ENCODE measurements at places on chromosomes 11 and 22.
A peak's percentile ranks its signal among the peaks of the same experiment; 100 is the strongest.

- DNase-seq = no peak
Measured at GRCh38 chr11:33540946-33541915, 159.4 kb downstream of the C11orf91 start.

- no peak for DNase-seq
Measured at GRCh38 chr11:121618516-121618915, 165.7 kb upstream of the SORL1-AS1 start.

DNA sequence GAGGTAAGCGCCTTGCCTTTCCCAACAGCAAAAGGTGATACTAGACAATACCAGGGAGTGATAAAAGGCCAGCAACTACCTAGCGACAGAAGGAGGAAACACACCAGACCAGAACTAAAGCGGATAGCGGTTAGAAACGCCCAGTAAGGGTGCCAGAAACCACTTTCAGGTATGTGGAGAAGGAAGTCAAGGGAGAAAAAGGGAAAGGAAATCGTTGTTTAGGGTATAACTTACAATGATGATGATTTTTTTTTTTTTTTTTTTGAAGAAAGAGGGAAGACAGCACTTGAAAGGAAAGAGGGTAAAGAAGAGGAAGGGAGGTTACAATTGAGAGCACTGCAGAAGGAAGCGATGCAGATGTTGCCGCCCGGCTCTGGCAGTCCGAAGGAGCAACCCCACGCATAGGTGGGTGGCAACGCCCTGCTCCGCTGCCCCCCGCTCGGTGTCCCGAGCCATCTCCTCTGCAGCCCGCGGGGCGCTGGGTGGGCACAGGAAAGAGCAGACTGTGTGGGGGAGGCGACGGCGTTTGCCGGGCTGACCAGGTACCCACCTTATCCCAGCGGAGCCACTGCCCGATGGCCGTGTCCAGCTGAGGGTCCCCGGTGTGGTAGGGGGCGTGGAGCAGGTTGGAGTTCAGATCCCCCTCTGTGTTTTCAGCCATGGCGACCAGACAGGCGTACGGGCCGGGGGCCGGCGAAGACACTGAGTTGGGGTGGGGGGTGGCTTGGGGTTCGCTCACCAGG, 561 bp downstream of the PGM2L1 start:
- DNase-seq = peak; percentile 58

DNA sequence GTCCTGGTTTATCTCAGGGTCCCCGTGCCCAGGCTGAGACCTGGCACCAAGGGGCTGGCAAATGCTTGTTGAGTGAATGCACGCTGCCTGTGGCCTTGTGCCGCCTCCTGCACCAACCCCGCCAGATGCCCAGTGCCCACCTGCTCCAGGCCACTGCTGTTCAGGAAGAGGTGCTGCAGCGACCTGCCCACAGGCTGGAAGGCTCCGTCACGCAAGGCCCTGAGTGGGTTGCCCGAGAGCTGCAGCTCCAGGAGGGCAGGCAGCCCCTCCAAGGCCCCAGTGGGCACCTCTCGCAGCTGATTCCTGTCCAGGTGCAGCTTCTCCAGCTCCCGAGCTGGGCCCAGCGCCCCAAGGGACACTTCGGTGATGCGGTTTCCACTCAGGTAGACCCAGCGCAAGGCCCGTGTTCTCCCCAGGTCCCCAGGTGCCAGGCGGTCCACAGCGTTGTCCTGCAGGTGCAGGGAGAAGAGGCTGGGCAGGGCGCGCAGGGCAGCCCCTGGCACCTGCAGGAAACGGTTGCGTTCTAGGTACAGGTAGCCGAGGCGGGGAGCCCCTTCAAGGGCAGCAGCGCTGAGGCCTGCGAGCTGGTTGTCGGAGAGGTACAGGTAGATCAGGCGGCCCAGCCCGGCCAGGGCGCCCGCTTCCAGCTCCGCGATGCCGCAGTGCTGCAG, 3.6 kb downstream of the CHADL start:
- no peak for DNase-seq

DNA sequence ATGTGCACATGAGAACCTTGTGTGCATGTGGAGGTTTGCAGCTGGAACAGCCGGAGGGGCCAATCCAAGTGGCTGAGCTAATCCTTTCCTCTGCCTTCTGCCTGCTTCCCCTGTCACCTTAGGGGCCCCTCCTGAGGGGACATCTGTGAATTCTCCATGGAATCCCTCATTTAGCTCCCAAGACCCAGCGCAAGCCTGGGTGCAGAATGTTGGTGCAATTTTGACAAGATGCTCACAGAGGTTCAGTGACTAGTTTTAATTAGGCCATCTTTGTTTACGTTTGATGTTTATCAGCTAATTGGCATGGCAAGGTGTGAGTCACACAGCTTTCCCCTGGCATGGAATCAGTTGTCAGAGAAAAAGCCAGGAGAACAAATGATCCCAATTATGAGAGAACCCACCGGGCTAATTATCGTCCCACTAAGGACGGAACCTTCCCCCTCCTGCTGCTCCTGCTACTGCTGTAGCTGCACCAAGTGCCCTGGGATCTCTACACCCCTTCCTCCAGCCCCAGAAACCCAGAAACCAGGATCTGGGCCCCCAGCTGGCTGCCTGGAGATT, 63.6 kb upstream of the PAX6 start:
- no peak for DNase-seq

DNA sequence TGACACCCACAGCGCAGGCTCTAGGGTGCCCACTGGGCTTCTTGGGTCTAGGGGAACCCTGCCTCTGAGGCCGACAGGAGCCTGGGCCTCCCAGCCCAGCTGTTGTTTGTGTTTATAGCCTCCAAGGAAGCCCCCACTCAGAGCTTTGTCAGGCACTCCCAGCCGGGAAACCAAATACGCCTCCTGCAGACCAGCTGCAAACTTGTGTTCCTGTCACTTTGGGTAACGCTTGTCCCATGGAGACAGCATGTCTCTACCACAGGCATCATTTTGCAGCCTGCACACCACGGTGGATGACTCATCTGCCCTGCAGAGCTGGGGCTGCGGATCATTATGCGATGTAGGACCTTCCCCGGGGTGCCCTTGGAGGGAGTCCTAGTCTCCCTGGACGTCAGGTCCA, 40.6 kb upstream of the CRYBB3 start:
- DNase-seq = peak; percentile 44

DNA sequence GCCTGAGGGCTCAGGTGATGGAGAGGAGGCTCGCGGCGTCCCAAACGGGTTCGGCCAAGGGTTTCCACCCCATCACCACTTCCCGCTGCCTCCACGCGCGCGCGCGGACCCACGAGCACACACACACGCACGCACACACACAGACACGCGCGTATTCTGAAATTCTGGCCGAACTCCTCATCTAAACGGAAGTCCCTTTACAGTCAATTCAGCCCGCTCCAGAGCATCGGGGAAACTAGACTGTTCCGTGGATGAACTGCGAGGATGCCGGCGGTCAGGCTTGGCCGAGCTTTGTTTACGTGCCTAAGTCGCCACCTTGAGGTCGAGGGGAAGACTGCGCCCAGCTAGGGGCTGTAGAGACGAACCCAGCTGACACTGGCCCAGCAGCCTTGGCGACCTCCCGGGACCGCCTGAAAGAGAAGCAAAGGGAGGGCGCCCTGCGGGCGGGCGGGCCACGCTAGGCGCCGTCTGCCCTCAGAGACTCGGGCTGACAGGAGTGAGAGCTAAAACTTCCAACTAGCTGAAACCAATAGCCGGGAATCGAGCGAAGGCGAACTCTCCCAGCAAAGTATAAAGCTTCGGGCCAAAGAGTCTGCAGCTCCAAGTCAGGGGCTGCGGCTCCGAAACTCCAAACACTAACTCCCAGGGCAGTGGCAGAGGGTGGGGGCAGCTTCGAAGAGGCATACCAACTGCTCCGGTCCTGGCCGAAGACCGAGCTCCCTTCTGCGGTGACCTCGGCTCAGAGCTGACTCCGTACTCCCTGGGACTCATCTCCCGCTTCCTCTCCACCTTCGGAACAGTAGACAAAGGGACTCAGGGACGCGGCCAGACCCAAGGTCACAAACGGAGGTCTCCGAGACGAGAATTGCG, 124.7 kb upstream of the C11orf58 start:
- DNase-seq = peak; percentile 93

GRCh38 chr22:17384612-17385330, 15.5 kb downstream of the CECR2 start:
- DNase-seq = no peak

DNA sequence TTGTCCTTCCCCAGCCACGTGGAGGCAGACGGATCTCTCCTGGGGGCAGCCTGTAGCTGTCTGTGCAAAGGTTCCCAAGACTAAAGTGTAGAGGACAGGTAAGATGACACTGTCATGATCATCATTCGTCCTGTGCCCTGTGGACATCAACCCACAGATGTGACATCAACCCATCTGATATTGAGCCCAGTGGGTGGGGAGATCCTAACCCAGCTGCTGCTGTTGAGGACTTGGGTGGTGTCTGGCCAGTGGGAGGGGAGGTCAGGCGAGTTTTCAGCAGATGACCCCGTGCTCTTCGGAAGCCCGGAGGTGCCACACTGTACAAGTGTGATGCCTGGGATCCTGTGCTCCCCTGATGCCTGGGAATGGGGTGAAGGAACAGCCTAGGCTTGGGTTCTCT, 1.2 kb upstream of the GAL start:
- no peak for DNase-seq

DNA sequence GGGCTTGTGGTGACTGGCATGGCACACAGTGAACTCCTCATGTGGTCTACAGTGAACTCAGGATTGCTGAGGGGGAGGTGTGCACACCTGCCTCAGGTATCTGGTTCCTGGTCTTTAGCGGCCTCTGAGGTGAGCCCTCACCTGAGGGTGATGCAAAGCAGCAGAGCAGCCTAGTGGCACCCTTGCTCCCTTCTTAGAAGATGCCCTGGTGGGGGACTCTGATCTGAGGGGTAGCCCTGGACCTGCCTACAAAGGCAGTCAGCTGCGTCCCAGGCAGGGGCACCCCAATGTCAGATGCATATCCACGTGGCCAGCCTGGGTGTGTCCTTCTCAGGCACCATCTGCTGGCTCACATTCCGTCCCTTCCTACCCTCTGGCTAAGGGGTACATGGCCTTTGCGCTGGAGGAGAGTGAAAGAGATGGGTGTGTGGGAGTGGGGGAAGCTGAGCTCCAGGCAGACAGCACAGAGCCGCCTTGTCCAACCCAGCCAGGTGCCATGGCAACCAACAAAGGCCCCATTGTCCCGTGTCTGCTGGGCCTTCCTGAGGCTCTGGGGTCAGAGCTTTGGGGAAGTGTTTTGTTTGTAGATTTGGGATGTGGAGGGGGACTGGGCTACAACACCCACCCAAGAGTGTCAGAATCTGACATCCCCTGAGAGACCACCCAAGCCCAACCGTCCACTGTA, 5.8 kb downstream of the PLEKHB1 start:
- DNase-seq = no peak

DNA sequence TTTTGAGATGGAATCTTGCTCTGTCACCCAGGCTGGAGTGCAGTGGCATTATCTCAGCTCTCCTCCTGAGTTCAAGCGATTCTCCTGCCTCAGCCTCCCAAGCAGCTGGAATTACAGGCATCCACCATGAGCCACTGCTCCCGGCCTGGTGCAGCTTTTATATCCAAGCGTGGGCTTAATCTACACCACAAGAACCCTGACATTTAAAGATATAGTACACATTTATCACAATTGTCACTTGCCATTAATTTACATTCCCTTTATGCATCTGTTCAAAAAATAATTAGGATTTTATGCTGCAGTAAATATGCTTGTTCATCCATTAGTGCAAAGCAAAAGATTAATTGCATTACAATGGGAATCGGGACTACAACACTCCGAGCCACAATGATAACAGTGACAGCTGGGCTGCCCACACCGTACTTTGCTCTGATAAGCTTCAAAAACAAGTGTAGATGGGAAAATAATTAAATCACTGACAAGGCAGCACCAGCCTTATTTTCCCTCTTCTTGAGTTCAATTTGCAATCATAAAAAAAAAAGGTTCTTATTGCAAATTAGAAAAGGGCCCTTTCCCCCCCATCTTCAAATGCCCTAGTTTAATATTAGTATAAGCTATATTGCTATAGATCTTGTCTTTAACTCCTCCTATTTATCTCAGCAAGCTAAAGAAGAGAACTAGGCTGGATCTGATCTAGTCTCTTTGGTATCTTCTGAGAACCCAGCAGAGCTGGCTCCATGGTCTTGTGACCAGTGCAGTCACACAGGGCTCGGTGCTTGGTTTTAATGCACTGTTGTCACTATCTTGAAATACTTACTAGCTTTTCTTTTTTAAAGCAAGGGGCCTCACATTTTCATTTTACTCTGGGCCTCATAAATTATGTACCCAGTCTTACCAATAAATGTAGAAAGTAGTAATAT, 206.2 kb upstream of the LRRC4C start:
- DNase-seq = no peak

GRCh38 chr11:16981651-16982194, 32.5 kb downstream of the PLEKHA7 start:
- peak; percentile 4 for DNase-seq

DNA sequence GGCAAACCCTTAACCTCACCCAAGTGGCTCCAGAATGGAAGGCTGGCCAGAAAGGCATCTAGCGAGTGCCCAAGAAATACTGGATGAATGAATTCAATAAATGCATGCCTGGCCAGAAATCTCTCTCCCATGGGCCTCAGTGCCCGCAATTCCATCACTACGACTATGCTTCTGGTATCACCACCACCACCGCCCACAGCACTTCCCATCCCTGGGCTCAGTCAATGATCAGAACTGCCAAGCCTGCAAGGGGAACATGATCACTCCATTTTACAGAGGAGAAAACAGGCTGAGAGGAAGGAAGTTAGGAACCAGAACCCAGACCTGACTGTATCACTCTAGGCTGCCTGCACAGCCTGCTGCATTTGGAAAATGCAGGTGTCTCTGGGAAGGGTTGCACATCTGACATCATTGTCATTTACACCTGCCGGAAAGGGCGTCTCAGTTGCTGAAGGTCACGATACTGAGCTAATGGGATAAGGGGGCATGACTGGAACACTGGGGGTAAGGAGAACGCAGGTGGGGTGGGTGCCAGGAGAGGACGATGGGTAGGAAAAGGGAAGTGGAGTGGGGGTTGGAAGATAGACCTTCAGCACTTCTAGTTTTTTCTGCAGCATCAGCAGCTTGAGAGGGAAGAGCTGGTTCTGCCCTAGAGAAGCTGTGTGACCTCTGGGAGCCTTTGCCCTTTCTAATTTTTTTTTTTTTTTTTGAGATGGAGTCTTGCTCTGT, 3.2 kb downstream of the GPR152 start:
- no peak for DNase-seq

Measured in A673 (cell line).